ENCODE measurements at places on chromosomes 13 and 19. TPM values are rescaled to one million over a fixed set of nuclear protein-coding genes. Genes with fewer than 3 reads are reported as not detected.

The ZNF808 gene
- 58.3 TPM for total RNA-seq

The ZFP30 gene
- total RNA-seq: 16.8 TPM

- peak; percentile 77 for DNase-seq
These were observed 29.7 kb downstream of the GPX4 start for GRCh38 chr19:1133471-1133929.

- no peak for DNase-seq
These were observed 7.6 kb downstream of the F2RL3 start for GRCh38 chr19:16896146-16897028.

DNA sequence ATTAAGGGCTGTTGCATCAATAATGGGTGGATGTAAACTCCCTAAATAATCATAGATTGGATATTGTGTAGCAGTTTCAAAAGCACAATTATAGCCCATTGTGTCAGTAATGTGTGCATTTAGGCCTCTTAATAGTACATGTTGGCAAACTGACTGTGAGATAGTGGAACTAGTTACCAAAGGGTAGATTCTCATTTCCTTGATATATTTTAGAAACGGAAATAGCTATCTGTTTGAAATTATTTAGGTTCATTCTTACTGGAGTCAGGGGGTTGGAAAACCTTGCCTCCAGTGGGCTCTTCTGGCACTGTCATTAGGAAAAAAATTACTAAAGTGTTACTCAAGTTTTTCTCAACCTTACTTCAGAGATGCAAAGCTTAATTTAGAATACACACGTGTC is 1074.9 kb downstream of the PCDH17 start:
- no peak for DNase-seq

The IGSF23 gene
- not detected for total RNA-seq

DNA sequence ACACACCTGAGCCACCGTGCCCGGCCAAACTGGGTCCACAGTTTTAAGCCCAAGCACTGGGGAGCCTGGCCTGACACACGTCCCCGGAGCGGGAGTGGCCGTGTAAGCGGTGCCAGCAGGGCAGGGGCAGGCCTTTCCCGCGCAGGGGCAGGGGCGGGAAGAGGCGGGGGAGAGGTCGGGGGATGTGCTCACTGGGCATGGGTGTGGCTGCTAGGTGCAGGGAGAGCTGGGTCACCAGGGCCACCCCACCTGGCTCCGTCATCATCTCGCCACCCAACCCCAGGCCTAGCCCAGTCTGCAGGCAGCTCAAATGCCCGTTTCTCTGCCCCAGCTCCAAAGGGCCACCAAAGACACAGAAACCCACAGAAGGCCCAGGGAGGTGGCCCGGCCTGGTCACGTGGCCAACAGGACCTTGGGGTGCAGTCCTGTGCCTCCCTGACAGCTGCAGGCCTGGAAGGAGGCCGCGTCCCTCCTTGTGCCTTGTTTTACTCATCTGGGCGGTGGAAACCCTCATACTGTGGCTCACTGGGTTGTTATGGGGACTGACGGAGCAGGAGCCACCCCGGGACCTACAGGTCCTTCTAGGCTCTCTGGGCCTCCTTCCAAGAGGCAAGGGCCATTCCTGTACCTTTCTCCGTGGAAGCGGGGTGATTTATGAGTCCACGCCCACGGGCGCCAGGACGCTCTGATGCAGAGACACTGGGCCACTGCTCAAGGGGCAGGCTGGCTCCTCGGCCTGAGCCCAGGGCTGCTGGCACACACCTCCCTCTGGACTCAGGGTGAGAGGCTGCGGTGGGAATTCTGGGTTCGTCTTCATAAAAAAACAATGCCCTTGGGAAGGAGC is 27.7 kb downstream of the MAP2K2 start:
- no peak for DNase-seq
